Stimulated activated CD4-positive, alpha-beta T cell treated with anti-CD3 and anti-CD28 coated beads, Interleukin-12 subunit alpha, Interleukin-12 subunit beta, amount 100 ng/mL, for 4 hours (primary cell): ENCODE measurements at places on chromosomes 2 and 18.

- no peak for DNase-seq
Measured at GRCh38 chr2:71655498-71655897, 202.1 kb downstream of the DYSF start.

DNA sequence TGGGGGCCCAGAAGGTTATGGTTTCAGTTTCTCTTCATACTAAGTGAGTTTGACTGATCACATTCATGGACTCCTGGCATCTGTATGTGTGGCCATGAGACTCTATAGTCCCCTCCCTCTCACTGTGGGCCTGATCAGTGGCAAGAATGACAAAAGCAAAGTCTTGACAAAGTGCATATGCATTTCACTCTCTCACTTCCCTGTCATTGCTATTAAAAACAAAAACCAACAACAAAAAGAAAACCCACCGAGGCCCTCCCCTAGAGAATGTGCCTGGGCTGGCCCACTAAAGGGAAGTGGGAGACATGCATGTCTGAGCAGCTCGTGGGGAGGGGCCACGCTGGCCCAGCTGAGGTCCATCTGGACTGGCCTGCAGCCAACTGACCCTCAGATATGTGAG is 600.1 kb upstream of the RAB6C start:
- no peak for DNase-seq

GRCh38 chr2:217505303-217505702 is 497.5 kb downstream of the TNS1 start:
- no peak for DNase-seq

DNA sequence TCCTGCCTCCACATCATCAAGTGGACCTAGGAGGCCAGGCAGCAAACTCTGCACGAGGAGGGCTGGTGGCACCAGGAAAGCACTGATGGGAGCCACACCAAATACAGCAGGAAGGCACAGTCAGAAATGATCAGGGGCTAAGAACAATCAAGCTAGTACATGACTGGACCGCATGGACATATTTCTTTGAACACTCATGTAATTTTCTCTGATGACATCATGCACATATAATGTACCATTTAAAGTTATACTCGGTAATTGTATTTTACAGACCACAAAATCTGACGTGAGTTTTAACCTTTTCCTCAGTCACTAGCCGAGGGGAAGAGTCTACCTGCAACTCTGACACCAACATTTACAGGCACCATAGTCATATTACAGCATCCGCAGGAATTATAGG is 76.7 kb downstream of the XDH start:
- no peak for DNase-seq

- DNase-seq: no peak
Measured at GRCh38 chr2:209911486-209911885, 91.0 kb upstream of the RPE start.

- DNase-seq: no peak
Measured at GRCh38 chr2:192465141-192465540, 270.4 kb upstream of the TMEFF2 start.

DNA sequence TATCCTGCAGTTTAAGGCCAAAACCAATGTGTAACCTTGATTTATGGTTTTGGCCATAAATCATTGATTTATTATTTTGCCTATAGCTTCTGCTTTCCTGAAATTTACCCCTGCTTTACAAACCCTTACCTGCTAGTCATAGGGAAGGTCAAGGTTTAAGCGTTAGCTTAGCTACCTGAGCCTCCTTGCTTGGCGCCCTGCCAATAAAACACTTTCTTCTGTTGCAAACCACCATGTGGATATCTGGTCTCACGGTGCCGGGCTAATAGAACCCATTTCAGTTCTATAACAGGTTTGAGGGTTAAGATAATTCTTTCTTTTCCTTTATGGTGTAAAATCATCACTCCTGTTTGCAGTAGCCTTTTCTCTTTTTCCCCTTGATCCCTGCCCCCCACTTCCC is 72.2 kb downstream of the PDK1 start:
- no peak for DNase-seq

DNA sequence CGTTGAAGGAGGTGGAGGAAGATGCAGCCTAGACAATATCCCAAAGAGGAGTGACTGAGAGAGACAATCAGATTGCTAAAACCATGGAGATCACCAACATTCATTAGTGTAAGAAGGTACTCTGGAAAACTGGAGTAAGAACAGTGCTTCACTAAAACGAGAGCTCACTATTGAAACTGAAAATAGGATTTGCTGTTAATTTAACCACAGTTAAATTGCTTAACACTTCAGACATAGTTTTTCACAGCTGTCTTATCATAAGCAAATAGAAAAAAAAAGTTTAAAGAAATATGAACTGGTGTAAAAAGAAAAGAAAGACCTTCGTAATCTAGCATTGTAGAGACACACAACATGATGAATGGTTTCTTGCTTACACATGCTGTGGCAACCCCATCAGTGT is 1049.8 kb upstream of the CHAC2 start:
- DNase-seq: no peak

DNA sequence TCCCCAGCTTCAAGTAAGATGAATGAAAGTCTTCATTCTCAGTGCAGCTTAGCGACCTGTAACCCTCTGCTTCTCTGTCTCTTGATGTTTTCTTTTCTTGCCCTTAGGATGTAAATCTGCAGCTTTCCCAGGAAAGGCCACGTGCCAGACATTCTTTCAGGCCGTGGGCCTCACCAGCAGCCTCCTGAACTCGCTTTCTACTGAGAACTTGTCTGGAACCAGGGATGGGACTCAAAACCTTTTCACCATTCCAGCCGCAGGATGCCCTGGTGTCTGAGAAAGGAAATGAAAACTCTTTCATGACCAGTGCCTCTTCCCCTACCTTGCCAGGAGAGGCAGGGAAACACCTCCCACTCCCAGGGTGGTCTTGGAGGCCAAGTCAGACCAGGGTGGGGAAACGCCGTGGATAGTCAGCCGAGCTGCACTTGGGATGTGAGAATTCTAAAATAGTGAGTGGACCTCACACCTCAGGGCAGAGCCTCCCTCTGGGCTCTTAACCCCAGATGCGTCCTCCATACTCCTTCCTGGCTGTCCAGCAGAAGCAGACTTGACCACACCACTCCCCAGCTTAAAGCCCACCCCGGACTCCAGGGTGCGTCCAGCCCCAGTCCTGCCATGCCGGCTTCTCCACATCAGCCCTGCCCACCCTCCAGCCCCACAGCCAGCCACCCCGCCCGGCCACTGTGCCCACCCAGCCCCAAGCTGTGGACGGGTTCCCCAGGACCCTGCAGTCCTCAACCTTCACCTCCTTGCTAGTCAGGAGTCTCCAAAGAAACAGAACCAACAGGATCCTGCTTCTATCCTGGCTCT is 115.5 kb downstream of the TWIST2 start:
- no peak for DNase-seq

GRCh38 chr18:11224153-11224552 is 74.8 kb upstream of the PIEZO2 start:
- no peak for DNase-seq

- DNase-seq: no peak
Measured at GRCh38 chr18:13227910-13228309, 9.3 kb downstream of the LDLRAD4 start.

DNA sequence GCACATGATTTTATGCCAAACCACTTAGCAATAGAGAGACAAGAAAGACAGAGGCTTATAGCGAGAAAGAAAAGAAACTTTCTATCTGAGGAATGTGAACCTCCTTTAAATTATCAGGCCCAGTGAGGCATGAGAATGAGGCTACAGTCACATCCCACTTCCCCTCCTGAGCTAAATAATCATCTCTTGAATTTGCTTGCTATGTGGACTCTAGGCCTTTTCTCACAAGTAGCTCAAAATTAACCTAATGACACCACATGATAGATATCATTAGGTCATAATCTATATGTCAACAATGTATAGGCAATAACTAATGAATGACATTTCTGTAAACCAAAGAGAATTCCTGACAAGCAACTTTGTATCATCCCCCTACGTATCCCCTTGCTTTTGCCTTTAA is 301.5 kb upstream of the MGAT5 start:
- DNase-seq: no peak

GRCh38 chr2:199488772-199489400 is 31.1 kb upstream of the SATB2 start:
- DNase-seq: peak; percentile 38

GRCh38 chr2:424306-425171 is 136.6 kb upstream of the ALKAL2 start:
- no peak for DNase-seq

DNA sequence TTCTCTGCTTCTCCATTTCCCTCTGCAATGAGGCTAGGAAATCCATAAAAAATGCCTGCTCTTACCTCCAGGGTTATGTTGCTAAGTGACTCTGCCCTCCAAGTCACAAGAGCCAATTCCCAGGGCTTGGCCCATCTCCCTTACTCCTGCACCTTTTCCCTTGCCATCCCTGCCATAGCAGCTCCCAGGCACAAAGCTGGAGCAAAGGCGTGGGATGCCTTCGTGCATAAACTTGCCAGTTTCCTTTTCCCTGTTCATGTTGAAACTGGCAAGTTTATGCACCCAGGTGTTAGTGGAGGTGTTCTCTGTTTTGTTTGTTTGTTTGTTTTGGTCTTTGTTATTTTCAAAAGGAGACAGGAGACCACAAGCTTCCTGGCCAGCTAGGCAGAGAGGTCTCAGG is 195.1 kb downstream of the ACKR3 start:
- DNase-seq: no peak

GRCh38 chr2:197113275-197113711 is 186.8 kb upstream of the PGAP1 start:
- DNase-seq: no peak

DNA sequence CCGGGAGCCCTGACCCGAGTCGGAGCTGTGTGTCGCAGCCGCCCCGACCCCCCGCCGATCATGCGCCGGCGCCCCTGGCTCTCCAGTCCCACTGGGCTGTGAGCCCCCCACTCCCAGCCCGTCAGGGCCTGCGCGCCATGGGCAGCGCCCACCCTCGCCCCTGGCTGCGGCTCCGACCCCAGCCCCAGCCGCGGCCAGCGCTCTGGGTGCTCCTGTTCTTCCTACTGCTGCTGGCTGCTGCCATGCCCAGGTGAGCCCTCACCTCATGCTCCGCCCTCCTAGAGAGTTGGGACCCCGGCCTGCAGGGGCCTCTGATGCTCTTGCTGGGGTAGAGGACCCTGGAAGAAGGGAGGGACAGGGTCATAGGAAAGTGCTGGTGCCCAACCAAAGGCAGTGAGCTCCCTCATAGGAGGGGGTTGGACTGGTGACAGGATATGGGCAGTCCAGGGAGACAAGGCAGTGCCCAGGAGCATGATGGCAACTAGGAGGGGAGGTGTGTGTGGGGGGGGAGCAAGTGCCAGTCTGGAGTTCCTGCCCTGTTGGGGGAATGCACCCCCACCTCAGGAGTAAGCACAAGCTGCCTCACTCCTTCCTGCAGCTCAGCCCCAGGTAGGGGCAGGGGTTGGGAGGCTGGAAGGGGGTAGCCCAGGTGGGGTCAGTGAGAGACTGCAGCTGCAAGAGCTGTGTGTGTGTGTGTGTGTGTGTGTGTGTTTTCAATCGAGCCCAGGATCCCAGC is 375 bp downstream of the WNT10A start:
- DNase-seq: no peak

- no peak for DNase-seq
Measured at GRCh38 chr2:241506793-241507429, 1.5 kb downstream of the STK25 start.

GRCh38 chr18:59902131-59902992 is 2.6 kb downstream of the PMAIP1 start:
- no peak for DNase-seq

- DNase-seq: no peak
Measured at GRCh38 chr2:41723526-41723925, 324.3 kb upstream of the PKDCC start.

GRCh38 chr2:237915576-237915975 is 51.2 kb upstream of the UBE2F start:
- DNase-seq: no peak

GRCh38 chr2:146031158-146031557 is 1511.2 kb upstream of the ZEB2 start:
- no peak for DNase-seq

DNA sequence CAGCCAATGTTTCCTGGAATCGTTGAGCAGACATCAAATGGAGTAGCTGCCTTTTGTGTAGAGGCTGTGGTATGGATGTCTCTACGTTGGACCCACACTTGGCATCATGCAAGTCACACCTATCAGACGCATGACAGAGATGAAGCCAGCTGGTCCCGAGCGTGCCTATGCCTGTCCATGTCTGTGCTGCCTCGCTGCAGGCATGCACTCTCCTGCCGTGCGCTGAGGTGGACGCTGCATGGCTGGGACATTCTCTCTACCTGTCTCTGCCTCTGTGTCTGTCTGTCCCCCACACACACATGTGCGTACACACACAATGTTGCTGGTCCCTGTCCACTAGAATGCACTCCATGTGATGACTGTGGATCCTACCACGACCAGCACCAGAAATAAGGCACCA is 514.2 kb upstream of the MYT1L start:
- DNase-seq: no peak

DNA sequence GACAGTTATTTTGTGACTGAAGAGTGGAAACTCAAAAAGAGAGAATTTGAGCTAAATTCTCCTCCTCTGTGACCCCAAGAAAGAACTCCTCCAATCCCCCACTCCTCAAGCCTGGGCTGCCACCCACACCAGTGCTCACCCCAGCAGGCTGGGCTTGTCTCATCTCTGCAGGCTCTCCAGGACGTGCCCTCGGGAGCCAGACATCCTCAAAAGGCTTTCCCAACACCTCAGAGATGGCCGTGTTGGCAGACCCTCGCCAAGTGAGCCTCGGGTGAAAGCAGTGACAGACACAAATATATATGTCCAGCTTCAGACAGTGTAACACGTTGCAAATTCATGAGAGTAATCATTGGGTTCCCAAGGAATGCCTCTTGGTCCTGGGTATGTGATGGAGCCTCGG is 377.7 kb upstream of the SALL3 start:
- no peak for DNase-seq

DNA sequence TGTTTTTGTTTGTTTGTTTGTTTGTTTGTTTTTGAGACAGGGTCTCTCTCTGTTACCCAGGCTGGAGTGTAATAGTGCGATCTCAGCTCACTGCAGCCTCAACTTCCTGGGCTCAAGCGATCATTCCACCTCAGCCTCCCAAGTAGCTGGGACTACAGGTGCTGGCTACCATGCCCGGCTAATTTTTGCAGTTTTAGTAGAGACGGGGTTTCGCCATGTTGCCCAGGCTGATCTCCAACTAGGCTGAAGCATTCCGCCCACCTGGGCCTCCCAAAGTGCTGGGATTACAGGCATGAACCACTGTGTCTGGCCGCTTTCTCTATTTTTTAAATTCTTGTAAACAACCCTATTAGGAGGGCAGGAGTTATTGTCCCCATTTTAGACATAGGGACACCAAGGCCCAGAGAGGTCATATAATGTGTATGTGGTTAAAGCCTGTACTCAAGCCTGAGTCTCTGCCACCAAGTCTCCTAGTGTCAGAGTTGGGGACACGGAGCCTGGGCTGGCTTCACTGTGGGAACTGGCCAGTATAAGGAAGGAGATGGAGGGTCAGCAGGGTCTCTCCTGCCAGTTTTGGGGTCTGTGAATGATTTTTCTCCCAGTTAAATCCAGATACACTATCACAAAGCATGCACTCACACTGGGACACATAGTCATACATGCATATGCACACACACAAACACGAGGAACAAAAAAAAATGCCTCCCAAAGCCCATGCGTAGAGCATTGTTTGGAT is 27.5 kb upstream of the MCFD2 start:
- DNase-seq: no peak
